Tongue (tissue), 3 donors: ENCODE measurements at places on chromosomes 11 and 22. TPM values are rescaled to one million over a fixed set of nuclear protein-coding genes. Genes with fewer than 3 reads are reported as not detected.

The CATSPERZ gene
- total RNA-seq, result not detected

DNA sequence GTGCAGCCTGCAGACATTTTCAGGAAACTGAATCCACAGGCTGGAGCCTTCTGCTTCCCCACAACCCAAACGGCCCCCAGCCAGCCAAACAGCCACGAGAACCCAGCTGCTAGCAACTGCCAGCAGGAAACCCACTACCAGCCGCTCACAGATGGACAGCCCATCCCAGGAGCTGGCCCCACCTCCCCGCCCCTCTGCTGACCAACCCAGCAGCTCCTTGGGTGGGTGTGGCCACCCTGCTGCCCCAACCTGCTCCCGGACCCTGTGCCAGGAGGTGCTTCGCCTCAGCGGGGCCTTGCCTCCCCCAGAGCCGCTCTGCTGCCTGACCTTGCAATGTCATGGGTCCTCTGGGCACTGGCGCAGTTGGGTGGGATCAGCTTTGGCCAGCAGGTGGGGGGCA is 8.2 kb upstream of the CCDC188 start:
- peak; percentile 83 for DNase-seq

The C11orf86 gene
- total RNA-seq, result not detected

DNA sequence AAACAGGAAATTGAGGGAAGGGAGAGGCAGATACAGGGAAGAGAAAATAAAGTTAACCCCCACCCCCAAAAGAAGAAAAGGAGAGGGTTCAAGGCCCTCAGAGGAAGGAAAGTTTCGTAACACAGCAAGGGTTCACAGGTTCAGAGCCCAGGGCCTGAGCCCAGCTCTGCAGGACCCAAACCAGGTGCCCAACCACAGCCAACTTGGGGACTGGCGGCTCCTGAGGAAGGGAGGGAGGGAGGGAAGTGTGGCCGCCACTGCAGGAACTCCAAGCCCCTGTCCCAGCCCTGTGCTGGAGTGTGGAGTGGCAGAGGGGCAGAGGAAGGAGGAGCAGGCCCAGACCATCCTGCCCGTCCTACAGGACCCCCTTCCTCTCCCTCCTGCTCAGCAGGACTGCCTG is 59.2 kb downstream of the ELFN2 start:
- DNase-seq, result no peak

The RASL10A gene
- 12.3 TPM for total RNA-seq

The CASP4 gene
- total RNA-seq, result 40.4 TPM

- no peak for DNase-seq
Measured at GRCh38 chr11:134647066-134647743, 235.2 kb upstream of the B3GAT1 start.

DNA sequence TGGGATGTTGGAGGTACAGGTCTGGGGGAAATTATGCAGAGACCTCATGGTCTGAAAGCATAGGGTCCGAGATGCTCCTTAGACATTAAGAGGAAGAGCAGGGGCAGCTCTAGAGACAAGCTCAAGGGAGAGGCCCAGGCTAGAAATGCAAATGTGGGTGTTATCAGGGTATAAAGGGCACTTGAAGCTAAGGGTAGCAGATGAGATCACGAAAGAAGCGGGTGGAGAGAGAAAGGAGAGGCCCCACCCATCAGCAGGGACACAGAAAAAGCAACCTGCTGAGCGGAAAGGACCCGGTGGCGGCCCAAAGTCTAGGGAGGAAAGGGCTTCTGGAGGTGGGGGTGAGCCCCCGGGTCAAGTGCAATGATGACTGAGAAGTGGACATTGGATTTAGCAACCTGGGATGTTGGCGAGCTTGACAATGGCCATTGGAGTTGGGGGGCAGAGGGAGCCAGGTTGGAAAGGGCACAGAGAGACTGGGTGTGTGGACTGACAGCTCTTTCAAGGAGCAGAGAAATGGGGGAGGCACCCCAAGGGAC is 8.9 kb downstream of the TMPRSS6 start:
- no peak for DNase-seq

GRCh38 chr22:23828800-23829680 is 9.8 kb downstream of the DERL3 start:
- no peak for DNase-seq

The LAMTOR1 gene
- total RNA-seq, result 40.7 TPM

- DNase-seq, result no peak
Measured at GRCh38 chr11:28559492-28559891, 451.3 kb downstream of the METTL15 start.

DNA sequence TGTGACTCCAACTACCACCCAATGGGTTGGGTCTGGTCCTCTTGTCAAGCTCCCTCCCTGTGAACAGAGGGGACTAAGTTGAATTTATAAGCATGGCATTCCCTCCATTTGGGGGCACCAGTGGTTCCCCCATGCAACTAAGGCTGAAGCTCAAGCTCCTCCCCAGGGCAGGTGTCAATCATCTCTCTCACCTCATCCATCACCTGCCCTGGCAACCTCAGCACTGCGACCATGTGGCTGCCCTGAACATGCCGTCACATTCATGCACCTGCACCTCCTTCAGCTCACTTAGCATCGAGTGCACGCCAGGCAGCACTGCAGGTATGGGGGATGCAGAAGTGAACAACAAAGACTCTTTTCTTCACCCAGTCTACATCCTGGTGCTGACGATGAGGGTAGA is 799.3 kb downstream of the TBC1D22A start:
- no peak for DNase-seq

GRCh38 chr11:9802291-9802861 is 138.5 kb downstream of the SWAP70 start:
- DNase-seq, result peak; percentile 83

The ADAMTS15 gene
- 35.1 TPM for total RNA-seq

DNA sequence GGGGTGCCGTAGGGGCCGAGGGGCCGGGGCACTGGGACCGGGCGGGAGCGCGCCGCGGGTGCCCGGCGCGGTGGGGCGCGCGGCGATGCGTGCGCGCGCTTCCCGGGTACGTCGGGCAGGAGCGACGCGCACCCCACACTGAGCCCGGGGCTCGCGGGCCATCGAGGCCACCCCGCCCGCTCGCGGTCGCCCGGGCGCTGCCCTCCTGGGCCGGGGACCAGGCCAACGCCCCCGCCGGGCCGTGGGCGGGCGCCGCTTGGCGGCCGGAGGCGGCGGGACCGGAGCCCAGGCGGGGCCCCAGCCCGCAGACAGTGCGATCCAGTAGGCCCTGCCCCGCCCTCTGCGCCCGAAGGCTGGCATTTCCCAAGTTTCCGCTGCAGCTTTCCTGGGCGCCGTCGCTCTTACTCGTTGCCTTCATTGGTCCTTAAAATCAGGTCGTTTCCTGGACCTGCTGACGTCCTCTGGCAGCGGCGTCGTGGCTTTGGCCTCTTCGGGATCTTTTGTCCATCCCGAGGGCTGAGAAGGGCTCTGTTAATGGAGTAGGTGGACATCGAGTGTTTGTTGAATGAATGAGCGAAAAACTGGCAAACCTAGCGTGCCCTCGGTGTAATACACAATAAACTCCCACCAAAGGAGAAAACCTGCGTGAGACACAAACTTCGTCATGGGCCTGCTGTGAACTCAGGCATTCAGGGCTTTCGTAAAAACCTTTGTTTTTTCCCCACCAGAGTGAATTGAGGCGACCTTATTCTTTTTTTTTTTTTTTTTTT is 638 bp downstream of the PARVA start:
- DNase-seq, result peak; percentile 85

DNA sequence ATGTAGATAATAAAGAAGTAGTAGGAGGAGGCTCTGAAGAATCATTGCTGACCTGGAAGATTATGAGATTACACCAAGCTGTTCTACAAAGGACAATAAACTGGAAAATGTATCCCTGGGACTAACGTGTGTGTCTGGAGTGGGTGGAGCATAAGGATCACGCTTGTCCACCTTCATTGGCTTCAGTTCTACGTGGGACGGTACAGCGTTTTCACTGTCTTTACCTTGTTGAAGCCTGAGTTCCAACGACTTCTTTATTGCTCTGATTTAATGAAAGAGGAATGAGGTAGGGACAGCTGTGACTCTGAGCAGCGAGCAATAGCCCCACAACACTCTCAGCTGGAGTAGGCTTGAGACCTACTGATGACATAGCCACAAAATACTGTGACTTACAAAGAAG is 87.0 kb downstream of the ARHGAP42 start:
- DNase-seq, result no peak

DNA sequence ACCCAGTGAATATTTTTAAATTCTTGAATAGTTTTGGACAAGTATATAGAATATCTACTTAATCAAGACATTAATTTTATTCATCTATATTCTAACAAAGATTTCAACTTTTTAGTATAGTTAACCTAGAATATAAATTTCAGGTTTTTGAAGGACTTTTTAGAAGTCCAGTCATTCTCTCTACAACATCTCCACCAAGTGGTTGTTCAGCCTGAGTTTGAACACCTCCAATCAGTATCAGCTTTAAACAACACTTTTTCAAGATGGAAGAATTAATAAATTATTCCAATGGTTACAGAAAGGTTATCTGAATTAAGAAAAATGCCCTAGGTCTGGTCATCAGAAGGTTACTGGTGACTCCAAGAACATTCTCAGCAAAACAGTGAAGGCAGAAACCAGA is 31.8 kb downstream of the EIF3M start:
- DNase-seq, result peak; percentile 5

The TENM4 gene
- total RNA-seq, result 63.7 TPM

DNA sequence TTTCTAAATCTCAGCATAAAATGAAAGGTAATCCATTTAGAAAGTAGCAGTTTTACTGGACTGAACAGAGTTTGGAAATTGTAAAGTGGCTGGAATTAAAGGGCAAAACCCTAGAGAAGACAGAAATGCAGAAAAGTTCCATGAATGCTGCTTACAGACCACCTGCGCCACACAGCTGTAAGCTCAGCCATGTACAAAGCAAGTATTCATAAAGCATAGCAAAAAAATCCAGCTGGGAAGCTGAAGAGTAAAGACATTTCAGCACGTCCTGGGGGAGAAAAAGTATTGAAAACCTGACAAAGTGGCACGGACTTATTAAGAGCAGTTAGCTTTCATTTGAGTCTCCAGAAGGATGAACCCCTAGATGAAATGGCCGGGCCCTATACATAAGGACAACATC is 220.1 kb upstream of the CNTN5 start:
- peak; percentile 31 for DNase-seq

The APOA5 gene
- total RNA-seq, result not detected

- no peak for DNase-seq
Measured at GRCh38 chr11:9428706-9429105, 32.1 kb upstream of the ZNF143 start.

DNA sequence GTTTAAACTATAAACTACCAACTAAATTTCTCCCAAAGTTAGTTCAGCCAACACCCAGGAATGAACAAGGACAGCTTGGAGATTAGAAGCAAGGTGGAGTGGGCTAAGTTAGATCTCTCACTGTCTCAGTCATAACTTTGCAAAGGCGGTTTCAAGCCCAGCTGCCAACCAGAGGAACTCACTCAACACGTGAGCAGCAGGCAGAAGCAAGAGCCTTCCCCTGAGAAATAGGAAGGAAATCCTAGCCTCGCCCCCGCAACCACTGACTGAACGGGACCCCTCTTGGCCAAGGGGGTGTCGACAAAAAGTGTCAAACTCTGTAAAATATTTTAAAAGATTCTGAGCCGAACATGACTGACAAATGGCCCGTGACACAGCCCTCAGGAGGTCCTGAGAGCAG is 4.4 kb upstream of the KRTAP5-9 start:
- peak; percentile 18 for DNase-seq

GRCh38 chr11:74310857-74311256 is 583 bp downstream of the P4HA3 start:
- DNase-seq, result no peak

- no peak for DNase-seq
Measured at GRCh38 chr11:93952082-93952780, 68.9 kb upstream of the HEPHL1 start.

DNA sequence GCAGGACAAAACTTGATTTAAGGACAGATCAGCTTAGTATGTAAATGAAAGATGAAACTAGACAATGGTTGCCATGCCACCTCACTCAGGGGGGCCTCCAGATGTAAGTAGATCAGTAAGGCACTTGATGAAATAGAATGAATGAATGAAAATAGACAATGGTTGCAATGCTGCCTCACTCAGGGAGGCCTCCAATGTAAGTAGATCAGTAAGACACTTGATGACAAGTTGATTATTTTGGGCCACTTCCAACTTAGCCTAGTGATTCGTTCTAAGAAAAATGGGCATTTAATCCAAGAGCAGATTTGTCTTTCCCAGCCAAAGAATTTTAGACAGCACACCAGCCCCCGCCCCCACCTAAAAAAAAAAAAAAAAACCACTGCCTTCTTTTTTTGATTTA is 19.2 kb upstream of the SLC5A12 start:
- peak; percentile 11 for DNase-seq

DNA sequence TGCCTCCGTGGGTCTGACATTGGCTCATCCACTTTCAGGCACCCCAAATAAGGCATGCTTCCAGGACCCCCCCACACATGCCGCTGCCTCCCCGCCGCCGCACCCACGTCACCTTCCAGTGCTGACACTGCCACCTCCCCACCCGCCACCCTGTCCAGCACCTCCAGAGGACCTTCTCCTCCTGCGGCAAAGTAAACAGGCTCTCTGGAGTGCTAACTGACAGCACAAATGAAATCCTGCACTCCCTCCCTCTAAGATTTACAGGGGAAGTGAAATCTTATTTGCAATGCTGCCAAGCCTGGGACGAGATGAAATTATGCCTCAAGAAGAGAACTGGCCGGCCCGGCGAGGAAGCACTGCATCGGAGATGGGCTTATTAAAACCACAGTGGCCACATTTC is 35.3 kb downstream of the MACROD1 start:
- no peak for DNase-seq

DNA sequence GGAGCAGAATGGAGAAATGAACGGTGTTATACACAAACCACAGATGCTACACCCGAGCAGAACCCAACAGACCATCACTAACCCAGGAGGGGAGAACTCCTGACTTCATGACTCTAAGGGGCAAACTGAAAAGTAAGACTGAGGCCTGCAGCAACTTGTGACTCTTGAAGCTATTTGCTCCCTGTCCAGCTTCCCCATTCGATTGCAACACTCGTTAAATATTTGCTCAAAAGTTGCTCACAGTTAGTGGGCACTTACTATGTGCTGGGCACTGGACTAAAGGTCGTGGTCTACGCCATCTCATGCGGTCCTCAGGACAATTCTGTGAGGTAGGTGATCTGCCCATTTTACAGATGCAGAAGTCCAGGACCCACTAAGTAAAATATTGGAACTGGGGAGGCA is 9.5 kb upstream of the ADA2 start:
- DNase-seq, result no peak

- DNase-seq, result no peak
Measured at GRCh38 chr11:10473371-10473770, 18.3 kb downstream of the AMPD3 start.

The CADM1 gene
- total RNA-seq, result 53.1 TPM

DNA sequence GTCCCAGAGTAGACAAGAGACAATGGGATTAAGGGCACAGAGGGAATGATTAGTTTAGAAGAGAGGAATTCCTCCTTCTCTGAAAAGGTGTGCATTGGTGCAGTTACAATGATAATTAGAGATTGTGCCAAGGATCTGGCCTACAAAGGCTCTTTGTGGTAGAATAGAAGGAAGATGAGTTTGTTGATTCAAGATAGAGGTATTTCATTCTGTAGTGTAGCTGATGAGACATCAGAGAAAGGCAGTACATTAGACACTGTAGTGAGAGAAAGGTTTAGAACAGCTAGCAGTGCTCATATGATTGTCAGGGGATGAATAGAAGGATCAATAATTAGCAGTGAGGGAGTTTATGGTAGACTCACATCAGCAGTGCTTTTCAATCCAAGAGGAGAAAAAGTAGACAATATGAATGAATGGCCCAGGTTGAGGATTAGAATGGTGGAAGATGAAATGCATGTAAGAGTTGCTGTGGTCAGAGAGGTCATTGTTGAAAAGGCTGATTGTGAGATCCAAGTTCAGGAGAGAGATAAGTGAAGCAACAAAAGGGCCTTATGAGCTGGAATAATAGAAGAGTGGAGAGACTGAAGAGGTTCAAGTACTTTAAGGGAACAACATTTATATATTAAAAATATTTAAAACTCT is 28.9 kb downstream of the SIK2 start:
- no peak for DNase-seq
